ENCODE measurements at places on chromosomes 12 and 14.

DNA sequence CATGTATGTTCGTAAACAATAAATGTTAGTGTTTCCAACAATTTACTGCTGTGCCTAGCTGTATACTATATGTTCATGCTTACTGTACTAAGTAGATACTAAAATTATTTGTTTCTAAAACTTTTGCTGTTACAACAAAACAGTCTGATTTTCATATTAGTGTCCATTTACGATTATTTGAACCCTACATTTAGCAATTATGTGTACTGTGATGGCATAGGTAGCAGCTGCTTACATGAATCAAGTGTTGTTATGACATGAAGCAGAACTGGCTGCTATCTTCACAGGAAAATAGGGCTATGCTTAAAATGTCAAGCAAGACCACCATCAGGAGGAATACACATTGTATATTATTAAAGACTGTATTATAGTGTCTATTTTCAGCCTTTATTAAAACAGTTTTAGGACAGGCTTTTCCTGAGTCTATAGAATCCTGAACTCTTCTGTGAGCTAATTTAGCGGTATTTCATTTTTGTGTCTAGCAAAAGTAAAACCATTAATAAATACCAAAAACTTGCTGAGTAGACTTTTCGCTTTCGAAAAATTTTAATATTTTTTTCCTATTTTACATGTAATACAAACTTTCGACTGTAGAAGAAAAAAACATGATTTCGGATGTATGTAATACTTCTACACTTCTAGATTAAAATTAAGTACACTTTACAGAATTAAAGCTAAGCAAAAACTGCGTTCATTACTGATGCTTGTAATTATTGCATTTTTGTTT is 1.1 kb upstream of the WDR89 start:
- no peak for DNase-seq

DNA sequence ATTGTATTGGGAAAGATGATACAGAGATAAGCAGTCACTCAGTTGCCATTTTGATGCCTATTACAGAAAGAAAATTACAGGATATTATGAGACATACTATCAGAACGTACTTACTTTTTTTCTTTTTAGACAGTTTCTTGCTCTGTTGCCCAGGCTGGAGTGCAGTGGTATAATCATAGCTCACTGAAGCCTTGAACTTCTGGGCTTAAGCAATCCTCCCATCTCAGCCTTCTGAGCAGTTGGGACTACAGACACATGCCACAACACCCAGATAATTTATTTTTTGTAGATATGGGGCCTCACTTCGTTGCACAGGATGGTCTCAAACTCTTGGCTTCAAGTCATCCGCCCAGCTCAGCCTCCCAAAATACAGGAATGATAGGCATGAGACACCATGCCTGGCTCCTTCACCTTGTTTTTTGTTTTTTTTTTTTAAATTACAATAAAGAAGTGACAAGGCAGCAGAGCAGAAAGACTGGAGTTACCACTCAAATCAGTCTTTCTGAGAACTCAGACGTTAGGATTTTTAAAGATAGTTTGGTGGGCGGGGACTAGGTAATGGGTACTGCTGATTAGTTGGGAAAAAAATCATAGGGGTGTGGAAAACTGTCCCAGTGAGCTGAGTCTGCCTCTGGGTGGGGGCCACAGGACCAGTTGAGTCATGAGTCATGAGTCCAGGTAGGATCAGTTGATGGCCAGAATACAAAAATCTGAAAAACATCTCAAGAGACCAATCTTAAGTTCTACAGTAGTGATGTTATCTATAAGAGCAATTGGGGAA is 11.5 kb upstream of the CPM start:
- no peak for DNase-seq

DNA sequence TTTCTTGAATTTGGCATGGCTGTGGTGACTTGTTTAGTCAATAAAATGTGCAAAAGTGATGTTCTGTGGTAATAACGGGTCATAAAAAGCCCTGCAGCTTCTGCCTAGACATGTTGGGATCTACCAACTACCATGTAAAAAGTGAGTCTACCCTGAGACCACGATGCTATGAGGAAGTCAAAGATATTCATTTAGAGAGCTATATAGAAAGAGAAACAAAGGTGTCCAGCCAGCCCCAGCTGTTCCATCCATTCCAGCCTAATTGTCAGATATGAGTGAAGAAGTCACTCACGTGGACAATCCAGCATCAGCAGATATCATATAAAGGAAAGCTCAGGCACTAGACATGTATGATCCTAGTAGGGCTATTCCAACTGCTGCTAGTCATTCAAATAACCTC is 117.2 kb upstream of the SSTR1 start:
- DNase-seq, result no peak

- no peak for DNase-seq
These were observed 206.6 kb downstream of the CACNA1C start for GRCh38 chr12:2259369-2259768.

GRCh38 chr14:29216268-29217232 is 450.0 kb downstream of the FOXG1 start:
- DNase-seq, result no peak

- DNase-seq, result no peak
These were observed 57.5 kb upstream of the GARIN2 start for GRCh38 chr14:67131691-67132090.

GRCh38 chr12:2439332-2440100 is 355.3 kb upstream of the FKBP4 start:
- no peak for DNase-seq

DNA sequence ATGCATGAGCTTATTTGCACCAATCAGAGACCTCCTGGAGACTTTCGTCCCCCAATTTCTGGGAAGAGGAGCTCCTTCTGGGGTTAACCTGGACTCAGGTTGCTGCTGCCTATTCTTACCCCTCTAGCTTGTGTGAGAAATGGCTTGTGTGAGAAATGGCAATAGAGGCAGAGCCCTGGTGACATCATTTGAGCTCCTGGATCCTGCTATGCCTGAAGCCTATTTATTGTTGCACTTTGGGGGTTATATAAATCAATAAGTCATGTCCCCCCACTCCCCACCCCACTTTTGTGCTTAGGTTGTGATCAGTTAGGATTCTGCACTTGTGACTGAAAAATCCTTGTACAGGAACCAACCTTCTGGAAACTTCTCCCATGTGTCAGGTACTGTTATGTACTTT is 167.2 kb downstream of the ADCK1 start:
- DNase-seq, result no peak

GRCh38 chr12:31742891-31743290 is 14.1 kb upstream of the AMN1 start:
- peak; percentile 42 for DNase-seq

GRCh38 chr12:121611306-121611705 is 15.0 kb upstream of the ORAI1 start:
- no peak for DNase-seq

DNA sequence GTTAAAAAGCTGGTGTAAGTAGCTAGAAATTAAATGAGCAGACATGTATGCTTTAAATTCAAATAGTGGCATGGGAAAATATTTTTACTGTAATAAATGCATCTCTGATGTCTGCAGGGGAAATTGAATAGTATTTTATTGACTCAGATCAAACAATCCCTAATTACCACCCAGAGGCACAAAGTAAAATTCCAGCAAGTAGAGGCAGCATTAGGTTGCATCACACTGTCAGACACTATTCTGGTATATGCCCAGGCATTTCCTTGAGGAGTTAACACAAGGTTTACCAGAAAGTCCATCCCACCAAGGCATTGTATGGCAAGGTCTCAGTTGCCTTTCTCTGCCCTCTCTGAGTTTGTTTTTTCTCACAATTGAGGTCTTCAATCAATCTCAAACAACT is 201.6 kb upstream of the KITLG start:
- DNase-seq, result no peak

DNA sequence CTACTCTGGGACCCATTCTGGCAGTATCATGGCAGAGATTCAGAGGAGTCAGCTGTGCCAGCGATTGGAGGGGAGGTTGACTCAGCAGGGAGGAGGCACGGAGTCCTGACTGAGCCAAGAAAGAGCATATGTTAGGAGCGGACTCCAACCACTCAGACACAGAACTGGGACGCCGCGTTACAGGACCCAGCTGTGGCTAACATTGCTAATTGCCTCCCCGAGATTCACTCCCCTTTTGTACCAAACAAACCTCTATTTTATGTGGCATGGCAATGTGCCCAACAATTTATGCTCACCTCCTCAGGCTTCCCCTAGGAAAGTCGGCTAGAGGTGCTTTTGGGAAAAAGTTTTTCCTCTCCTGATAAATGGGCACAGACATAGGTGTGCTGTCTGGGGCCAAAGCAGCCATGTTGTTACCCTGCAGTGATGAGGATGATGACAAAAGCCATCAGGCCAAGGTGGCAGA is 15.2 kb upstream of the CLIP1 start:
- no peak for DNase-seq

DNA sequence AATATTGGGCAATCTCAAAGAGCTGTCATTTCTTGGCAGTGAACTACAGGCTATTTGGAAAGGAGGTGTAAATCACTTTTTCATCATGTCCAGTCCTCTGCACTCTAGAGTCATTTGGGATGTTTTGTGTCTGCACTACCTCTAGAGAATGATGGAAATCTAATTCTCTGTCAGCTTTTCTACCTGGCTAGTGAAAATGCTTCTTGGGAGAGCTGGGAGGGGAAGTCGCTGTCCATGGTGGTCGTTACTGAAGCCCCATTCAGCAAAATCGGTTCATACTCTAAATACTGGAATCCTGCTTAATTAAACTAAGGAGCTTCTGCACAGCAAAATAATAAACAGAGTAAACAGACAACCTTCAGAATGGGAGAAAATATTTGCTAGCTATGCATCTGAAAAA is 251.8 kb downstream of the APAF1 start:
- DNase-seq, result no peak

- no peak for DNase-seq
These were observed 5.1 kb downstream of the RNF10 start for GRCh38 chr12:120539303-120539702.

GRCh38 chr12:125295550-125295949 is 230.3 kb downstream of the AACS start:
- DNase-seq, result no peak

All from CD4-positive, alpha-beta T cell treated with Interleukin-2 at 100 ng/mL for 4 hours (primary cell).